Liver (tissue), 10 donors: ENCODE measurements at places on chromosomes 12 and 14. TPM values are rescaled to one million over a fixed set of nuclear protein-coding genes. Genes with fewer than 3 reads are reported as not detected.

The TUBA1A gene
- total RNA-seq = 14.8 TPM

The TAS2R20 gene
- 1.4 TPM for total RNA-seq

The C14orf132 gene
- total RNA-seq = 2.3 TPM

- H3K27me3 ChIP-seq = no peaks in the 10 kb centered on the region
- H3K4me3 ChIP-seq = no peak overlapping the region
- DNase-seq = no peak
- H3K36me3 ChIP-seq = no peaks in the 10 kb centered on the region
- no peak overlapping the region for H3K27ac ChIP-seq
- H3K4me1 ChIP-seq = no peaks in the 10 kb centered on the region
These were observed 18.0 kb downstream of the BCL2L14 start for GRCh38 chr12:12088761-12089160.

DNA sequence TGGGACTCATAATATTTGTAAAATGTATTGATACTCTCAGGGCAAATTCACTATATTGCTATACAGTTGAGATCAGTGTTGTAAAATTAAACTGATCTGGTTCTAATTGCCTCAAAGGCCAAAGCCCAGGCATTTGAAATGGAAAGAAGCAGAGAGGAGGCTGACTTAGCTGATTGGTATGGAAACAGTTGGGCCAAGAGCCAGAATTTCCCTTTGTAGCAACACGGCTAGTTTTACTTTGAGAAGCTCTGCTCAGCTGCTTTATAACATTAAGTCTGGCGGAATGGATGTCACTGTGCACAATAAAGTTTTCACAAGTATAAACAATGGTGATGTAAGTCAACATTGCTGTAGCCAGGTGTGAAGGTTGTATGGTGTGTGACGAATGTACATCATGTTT is 186.4 kb downstream of the MSRB3 start:
- H3K36me3 ChIP-seq = no peaks in the 10 kb centered on the region
- no peaks in the 10 kb centered on the region for H3K27me3 ChIP-seq
- no peak overlapping the region for H3K27ac ChIP-seq
- H3K4me3 ChIP-seq = no peak overlapping the region
- DNase-seq = no peak
- H3K4me1 ChIP-seq = no peaks in the 10 kb centered on the region

- H3K27me3 ChIP-seq = peaks cover 3% of the 10 kb centered on the region
- H3K4me1 ChIP-seq = no peaks in the 10 kb centered on the region
- no peak overlapping the region for H3K27ac ChIP-seq
- no peak overlapping the region for H3K4me3 ChIP-seq
- H3K36me3 ChIP-seq = no peaks in the 10 kb centered on the region
These were observed 94.1 kb downstream of the EML5 start for GRCh38 chr14:88698651-88699050.

DNA sequence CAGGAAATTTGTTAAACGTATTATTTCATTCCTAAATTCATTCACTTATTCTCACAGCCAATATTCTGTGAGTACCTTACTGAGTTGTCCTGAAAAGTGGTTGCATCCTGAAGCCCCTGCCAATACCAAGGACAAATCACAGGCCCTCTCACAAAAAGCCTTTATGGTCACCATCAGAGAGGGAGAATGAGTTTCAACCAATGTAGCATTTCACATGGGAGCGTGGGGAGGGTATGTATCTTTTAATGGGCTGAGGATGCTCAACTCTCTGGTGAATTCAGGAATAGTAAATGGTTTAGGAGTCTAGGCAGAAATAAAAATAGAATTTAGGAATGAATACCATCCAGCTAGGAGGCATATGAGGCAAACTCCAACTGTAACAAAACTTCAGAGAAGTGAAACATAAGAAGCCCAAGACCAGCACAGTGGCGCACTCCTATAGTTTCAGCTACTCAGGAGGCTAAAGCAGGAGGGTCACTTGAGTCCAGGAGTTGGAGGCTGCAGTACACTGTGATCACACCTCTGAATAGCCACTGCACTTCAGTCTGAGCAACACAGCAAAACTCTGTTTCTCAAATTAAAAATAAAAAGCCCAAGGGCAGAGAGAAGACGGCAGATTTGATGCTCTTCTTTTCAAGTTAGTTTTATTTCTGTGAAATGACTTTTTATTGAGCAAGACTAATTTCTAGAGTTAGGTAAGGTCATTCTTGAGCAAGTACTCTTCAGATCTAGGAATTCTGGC is 142.7 kb downstream of the HMGA2 start:
- H3K4me3 ChIP-seq = no peak overlapping the region
- no peak overlapping the region for H3K27ac ChIP-seq
- no peaks in the 10 kb centered on the region for H3K4me1 ChIP-seq
- H3K27me3 ChIP-seq = no peaks in the 10 kb centered on the region
- no peaks in the 10 kb centered on the region for H3K36me3 ChIP-seq
- DNase-seq = no peak

DNA sequence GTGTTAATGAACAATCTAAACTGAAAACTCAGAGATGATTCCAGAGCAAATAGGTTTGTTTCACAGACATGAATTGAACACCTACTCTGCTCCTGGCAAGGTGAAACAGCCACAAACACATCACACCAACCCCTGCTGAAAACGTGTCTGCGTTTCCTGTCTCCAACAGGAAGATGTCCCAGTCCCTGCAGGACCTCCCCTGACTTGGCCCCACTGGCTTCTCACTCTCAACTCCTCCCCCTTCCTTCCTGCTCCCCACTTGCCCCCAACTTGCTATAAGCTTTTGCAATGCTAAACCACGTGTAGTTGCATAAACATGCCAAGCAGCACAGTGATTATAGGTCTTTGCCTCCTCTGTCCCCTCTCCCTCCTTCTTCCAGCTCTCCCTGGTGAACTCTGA is 567.6 kb downstream of the BCL11B start:
- H3K27me3 ChIP-seq = no peaks in the 10 kb centered on the region
- H3K27ac ChIP-seq = no peak overlapping the region
- no peaks in the 10 kb centered on the region for H3K36me3 ChIP-seq

- no peaks in the 10 kb centered on the region for H3K27me3 ChIP-seq
- no peak for DNase-seq
- no peaks in the 10 kb centered on the region for H3K4me1 ChIP-seq
- no peaks in the 10 kb centered on the region for H3K36me3 ChIP-seq
- no peak overlapping the region for H3K4me3 ChIP-seq
- H3K27ac ChIP-seq = no peak overlapping the region
These were observed 21.6 kb downstream of the TRPV4 start for GRCh38 chr12:109811624-109811995.

DNA sequence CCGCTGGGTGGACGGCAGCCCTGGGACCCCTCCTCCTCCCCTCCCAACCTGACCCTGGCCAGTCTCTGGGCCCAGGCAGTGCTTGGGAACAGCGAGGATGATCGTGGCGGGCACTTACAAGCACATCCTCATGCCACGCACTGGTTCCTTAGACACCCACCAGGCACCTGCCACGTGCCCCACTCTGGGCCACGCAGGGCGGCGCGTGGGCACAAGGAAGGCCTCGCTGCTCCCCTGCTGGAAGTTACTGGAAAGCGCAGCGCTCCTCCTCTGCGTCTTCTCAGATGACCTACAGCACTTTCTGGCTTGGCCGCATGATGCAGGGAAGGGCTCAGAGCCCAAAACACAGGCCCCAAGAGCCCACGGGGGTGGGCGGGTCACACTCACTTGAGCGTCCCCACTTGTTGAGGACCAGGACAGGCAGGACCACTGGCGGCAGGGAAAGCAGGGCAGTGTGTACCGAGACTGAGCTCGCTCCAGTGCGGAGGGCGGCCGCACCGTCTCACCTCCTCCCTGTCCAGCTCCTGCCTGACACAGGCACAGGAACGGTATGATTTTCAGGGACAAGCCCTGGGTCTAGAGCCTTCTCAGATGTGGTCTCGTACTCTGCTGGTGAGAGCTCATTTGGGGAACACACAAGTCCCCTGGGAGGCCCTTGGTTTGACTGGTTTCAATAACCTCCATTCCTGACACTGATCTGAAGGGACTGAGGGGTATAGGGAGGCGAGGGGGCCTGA is 128.3 kb upstream of the EVL start:
- no peaks in the 10 kb centered on the region for H3K36me3 ChIP-seq
- no peaks in the 10 kb centered on the region for H3K27me3 ChIP-seq
- peaks cover under 1% of the 10 kb centered on the region for H3K4me1 ChIP-seq
- H3K27ac ChIP-seq = no peak overlapping the region

- no peak within 1 kb of the TSS for H3K27ac ChIP-seq
- no peak within 1 kb of the TSS for H3K4me3 ChIP-seq
- H3K36me3 ChIP-seq = no peaks in the 10 kb centered on the region
- DNase-seq = peak; percentile 53
- H3K4me1 ChIP-seq = peaks cover 2% of the 10 kb centered on the region
- no peaks in the 10 kb centered on the region for H3K27me3 ChIP-seq
These were observed at the start of gene TESPA1 for GRCh38 chr12:54984658-54985376. Gene TESPA1 (minus strand): TSS chr12:54984762. CDS start chr12:54974562, 10,200 bp downstream.

DNA sequence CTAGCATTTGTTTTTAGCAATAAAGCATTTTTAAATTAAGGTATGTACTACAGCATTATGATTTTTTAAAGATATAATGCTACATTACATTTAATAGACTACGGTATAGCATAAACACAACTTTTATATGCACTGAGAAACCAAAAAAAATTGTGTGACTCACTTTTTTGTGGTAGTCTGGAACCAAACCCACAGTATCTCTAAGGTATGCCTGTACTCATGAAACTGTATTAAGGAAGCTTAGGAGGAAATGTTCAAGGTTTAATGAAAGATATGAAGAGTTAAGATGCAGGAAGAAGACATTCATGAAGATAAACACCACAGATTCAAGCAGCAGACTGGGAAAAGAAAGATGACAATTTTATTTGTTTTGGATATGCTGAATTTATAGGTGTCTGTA is 51.7 kb downstream of the PPP1R12A start:
- no peak overlapping the region for H3K27ac ChIP-seq
- peaks cover 10% of the 10 kb centered on the region for H3K4me1 ChIP-seq
- H3K36me3 ChIP-seq = no peaks in the 10 kb centered on the region

DNA sequence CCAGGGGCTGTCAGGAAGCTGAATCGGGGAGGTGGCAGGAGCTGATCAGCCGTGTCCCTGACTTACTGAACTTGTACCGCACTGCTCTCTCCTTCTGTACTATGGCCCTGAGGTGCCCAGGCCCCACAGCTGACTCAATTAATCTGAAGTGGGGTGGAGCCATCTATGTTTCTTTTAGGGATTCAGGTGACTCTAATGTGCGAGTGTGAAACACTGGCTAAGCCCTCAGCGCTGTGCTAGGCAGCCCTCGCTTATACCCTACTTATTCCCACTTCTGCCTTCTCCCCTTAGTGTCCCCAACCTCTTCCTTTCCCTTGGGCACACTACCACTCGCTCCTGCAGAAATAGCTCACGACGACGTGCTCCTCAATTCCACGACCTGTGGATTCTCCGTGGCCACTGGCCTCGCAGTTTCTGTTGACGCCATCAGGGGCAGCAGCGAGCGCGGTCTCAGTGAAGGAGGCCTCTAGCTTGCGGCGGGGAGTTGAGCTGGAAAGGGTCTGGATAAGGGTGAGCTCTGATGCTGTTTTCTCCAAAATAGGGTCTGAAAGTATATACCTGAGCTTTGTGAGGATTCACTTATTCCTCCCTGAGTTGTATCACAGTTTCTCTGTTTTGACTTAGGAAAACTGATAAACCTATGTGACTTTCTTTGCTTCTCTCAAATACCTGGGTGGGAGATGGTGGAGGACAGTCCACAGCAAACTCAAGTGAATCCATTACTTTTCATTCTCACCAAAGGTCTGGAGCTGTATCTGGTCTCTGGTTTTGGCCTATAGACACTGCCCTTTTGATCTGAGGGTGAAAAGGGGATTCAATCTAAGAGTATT is 167.6 kb downstream of the SLC41A2 start:
- H3K36me3 ChIP-seq = no peaks in the 10 kb centered on the region
- DNase-seq = peak; percentile 56
- H3K27me3 ChIP-seq = no peaks in the 10 kb centered on the region
- no peaks in the 10 kb centered on the region for H3K4me1 ChIP-seq
- H3K4me3 ChIP-seq = no peak overlapping the region

- DNase-seq = no peak
- H3K4me3 ChIP-seq = no peak overlapping the region
- no peak overlapping the region for H3K27ac ChIP-seq
- H3K4me1 ChIP-seq = no peaks in the 10 kb centered on the region
These were observed 151.0 kb upstream of the NAV3 start for GRCh38 chr12:77679686-77680085.

DNA sequence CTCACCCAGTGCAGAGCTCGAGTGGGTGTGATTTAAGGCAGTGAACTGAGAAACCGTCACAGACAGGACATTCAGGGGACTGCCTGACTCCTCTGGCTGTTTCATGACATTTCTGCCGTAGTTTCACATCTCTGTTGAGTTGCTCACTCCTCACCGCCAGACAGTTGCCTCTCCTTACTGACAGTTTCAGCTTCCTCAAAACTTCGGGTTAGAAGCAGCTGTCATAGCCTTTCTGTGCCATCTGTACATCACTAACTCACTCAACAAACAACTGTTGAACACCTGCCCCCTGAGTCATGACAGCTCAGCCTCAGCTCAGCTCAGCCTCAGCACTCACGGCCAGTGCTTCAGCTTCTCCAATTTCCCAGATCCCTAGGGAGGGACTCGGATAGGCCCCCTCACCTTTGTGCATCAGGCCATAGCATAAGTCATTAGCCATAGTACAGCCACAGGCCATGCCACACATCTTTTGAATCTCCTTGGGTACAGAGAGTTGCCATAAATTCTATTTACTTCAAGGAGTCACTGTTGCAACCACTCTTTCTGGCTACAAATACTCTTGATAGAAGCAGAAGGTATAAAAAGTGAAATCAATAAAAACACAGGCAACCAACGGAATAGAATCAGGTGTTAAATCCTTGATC is 6.2 kb upstream of the SLC15A4 start:
- no peak overlapping the region for H3K4me3 ChIP-seq
- peak overlapping the region; percentile 57 for H3K27ac ChIP-seq
- no peaks in the 10 kb centered on the region for H3K4me1 ChIP-seq
- no peaks in the 10 kb centered on the region for H3K36me3 ChIP-seq
- no peak for DNase-seq
- H3K27me3 ChIP-seq = no peaks in the 10 kb centered on the region

DNA sequence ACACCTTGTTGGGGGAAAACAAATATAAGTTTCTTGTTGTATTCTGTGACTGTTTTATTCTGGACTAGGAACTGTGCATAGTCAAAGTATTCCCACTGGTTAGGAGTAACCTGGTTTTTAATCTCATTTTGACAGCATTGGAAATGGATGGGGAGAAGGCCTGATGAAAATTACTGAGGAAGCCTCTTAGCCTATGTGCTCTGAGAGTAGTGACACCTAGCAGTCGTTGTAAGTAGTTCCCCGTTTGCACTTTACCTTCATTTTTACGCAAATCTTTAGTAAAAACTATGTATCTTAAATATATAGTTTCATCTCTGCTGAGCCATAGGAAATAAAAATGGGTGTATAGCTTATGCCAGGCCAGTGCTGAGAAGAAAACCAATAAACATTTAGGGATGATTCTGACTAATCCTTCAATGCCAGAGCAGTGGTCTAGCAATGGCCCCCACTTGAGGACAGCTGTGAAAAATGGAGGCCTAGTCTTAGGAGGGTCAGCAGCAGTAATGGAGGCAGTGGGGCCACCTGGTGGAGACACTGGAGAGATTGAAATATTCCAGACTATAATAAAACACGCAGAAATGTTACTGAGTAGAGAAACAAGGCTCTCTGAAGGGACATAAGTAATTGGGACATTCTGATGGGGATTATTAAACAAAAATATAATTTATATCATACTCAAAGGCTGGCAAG is 133.2 kb upstream of the NOVA1 start:
- no peaks in the 10 kb centered on the region for H3K27me3 ChIP-seq
- no peaks in the 10 kb centered on the region for H3K36me3 ChIP-seq
- H3K4me3 ChIP-seq = no peak overlapping the region
- DNase-seq = peak; percentile 32
- no peak overlapping the region for H3K27ac ChIP-seq

- H3K4me3 ChIP-seq = no peak overlapping the region
- H3K4me1 ChIP-seq = peaks cover 8% of the 10 kb centered on the region
- no peaks in the 10 kb centered on the region for H3K36me3 ChIP-seq
- no peak overlapping the region for H3K27ac ChIP-seq
- no peak for DNase-seq
These were observed 18.9 kb upstream of the CD27 start for GRCh38 chr12:6425590-6426531.
